H1 (cell line): ENCODE measurements at places on chromosomes 13 and 19. TPM values are rescaled to one million over a fixed set of nuclear protein-coding genes. Genes with fewer than 3 reads are reported as not detected.
A peak's percentile ranks its signal among the peaks of the same experiment; 100 is the strongest.

DNA sequence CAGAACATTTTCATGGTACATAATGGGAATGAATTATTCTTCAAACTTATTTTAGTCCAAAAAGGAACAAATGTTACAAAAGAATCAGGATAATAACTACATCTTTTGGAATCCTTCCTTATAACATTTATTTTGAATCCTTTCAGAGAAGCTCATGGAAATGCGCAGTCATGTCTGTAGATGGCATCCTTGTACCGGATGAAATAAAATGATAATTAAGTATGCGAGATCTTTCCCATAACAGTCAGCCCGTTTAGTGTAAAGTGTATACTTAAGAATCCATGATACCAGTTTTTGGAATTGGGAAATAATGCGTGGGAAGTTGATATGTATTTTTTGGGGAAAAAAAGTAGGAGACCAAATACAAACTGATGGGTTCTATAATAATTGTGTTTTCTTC lies 418.8 kb downstream of the GPC5 start:
- no peak for DNase-seq
- no peaks in the 10 kb centered on the region for H3K4me1 ChIP-seq
- H3K4me3 ChIP-seq = no peak overlapping the region
- H3K27me3 ChIP-seq = no peaks in the 10 kb centered on the region

DNA sequence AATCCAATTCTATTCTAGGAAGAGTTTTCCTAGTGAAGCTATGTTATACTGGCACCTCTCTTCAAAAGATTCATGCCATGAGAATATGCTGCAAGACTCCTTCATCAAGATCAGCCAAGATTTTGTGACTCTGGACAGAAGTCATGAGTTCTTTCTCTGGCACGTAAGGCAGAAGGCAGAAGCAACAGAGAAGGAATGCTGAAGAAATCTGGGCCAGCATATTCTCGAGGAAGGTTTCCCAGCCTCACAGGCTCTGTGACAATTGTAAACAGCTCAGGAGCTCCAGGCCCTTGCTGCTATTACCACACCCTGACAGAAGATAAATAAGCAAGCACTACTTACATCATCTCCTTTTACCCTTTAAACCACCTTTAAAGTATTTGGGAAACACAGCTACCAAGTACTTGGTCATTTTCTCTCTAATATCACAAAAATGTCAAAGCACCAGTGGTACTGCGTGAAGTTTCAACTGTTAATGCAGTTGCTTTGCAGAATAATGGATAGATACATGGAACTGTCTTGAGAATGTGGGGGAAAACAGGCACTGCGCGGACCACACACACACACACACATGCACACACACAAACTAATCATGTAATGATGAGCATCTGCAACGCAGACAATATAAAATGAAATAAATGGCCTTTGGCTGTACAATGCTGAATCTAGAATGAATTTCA lies 55.4 kb downstream of the INTS6 start:
- peaks cover 1% of the 10 kb centered on the region for H3K27me3 ChIP-seq
- H3K4me1 ChIP-seq = peaks cover 5% of the 10 kb centered on the region; the same call in 1 of the 2 replicates
- no peak overlapping the region for H3K4me3 ChIP-seq

DNA sequence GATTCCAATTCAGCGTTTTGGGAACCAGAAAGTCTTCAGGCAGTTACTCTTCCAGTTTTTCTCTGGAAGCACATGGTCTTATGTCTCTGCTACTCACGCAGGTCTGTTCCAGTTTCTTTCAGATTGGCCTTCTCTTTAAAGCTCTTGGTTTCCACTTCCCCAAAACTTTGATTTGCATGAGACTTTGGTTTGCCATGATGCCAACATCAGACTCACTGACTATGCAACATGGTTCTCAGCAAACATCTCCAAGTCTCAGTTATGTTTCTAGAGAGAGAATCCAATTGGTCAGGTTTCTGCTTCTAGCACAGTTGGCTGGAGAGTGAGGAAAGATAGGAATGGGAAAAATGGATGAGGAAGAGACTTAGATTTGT lies 3.1 kb downstream of the AKAP11 start:
- no peaks in the 10 kb centered on the region for H3K27me3 ChIP-seq
- no peak overlapping the region for H3K4me3 ChIP-seq
- no peaks in the 10 kb centered on the region for H3K36me3 ChIP-seq
- DNase-seq = no peak

- H3K36me3 ChIP-seq = no peaks in the 10 kb centered on the region
- peak overlapping the region; percentile 69 for H3K4me3 ChIP-seq
- no peaks in the 10 kb centered on the region for H3K27me3 ChIP-seq
- peaks cover 7% of the 10 kb centered on the region; the same call in 1 of the 2 replicates for H3K4me1 ChIP-seq
- no peak for DNase-seq
Observed at GRCh38 chr13:52454459-52454819, 839 bp upstream of the CKAP2 start.

DNA sequence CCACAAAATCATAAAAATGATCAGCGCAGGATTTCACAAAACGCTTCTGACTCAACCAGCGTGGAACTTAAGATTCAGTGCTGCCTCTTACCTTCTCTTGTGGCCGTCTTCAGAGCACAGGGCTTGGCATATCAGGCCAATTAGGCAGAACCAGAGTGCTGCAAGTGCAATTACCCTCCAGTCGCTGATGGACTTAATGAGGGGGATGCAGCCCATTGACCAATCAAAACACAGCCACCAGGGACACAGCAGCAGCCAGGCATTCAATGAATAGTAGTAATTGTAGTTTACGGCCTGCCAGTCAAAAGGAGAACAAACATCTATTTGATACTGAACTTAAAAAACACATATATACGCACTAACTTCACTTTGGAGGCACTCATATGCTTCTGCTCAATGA lies 38.2 kb downstream of the TMTC4 start:
- H3K36me3 ChIP-seq = 0 out of 2 replicates have a peak, but pooled peaks cover 2% of the 10 kb centered on the region
- H3K27ac ChIP-seq = no peak overlapping the region
- H3K27me3 ChIP-seq = no peaks in the 10 kb centered on the region
- H3K4me3 ChIP-seq = no peak overlapping the region
- no peak for DNase-seq

DNA sequence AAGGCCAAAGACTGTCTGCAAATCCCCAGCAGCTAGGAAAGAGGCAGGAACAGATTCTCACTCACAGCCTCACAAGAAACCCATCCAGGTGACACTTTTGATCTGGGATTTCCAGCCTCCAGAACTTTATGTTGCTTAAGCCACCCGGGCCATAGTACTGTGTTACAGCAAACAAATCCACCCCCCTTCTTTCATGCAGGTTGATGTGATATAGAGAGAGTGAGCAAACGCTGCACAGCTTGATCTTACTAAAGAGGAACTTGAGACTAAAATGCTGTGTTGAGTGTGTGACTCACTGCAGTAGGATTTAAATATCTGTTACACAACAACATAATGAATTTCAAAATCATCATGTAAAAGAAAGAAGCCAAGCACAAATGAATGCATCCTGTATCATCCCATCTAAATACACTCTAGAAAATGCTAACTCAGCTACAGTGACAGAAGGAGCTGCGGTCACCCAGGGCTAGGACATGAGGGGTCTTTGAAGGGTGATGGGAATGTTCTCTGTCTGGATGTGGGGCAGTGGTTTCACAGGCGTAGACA lies 32.2 kb downstream of the RCBTB2 start:
- no peak for DNase-seq
- H3K36me3 ChIP-seq = no peaks in the 10 kb centered on the region
- H3K4me3 ChIP-seq = no peak overlapping the region
- peaks cover 3% of the 10 kb centered on the region for H3K4me1 ChIP-seq

DNA sequence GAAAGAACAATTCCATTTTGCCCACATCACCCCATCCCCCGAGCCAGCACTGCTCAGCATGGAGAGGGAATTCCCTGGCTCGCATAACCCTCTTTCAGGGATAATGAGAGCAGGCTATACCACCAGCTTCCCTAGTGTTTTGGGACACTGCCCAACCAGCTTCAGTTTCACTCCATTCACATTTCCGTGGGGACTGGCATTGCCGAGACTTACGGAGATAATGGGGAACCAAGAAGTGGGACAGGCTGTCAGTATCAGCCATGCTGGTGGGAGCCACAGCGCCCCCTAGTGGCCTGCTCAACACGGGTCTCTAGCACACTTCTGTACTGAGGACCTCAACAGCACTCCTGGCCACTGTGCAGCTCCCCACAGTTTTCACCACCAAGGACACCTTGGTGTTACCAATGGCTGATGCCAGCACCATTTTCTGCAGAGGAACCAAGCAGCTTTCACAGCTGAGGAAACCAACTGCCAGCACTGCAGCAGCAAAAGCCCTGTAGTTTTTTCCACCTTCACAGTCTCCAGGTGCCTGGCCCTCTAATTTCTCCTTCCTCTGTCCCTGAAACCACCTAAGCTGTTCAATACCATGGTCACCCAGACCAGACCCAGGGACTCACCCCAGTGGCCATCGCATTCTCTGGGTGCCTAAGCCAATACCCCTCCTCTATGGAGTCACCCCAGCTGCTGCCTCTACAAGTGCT lies 23.7 kb downstream of the SLC6A16 start:
- H3K27ac ChIP-seq = no peak overlapping the region
- peak; percentile 95 for DNase-seq
- no peaks in the 10 kb centered on the region for H3K36me3 ChIP-seq
- H3K4me1 ChIP-seq = no peaks in the 10 kb centered on the region
- H3K4me3 ChIP-seq = no peak overlapping the region
- H3K27me3 ChIP-seq = no peaks in the 10 kb centered on the region

Gene ZNF814
- 90.7 and 90.9 TPM in 2 replicates for total RNA-seq

- no peak for DNase-seq
- H3K4me1 ChIP-seq = no peaks in the 10 kb centered on the region
- no peaks in the 10 kb centered on the region for H3K27me3 ChIP-seq
- H3K36me3 ChIP-seq = no peaks in the 10 kb centered on the region
Observed at GRCh38 chr13:37995092-37995491, 125.5 kb upstream of the TRPC4 start.

DNA sequence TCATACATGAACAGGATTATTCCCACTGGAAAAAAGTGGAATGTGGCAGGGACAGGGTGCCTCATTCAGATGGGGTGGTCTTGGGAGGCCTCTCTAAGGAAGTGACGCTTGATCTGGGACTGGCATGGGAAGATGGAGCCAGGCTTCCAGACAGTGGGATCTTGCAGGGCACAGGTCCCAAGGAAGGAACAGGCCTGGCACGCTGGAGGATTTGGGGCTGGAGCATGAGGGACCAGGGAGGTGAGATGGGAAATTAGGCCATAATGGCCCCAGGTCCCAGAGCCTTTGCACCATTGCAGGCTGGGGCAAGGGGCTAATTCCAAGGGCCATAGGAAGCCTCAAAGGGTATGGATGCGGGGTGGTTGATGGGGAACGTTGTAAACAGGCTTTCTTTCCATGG lies 9.2 kb downstream of the ZNF536 start:
- no peaks in the 10 kb centered on the region for H3K36me3 ChIP-seq
- DNase-seq = no peak
- no peaks in the 10 kb centered on the region for H3K4me1 ChIP-seq
- no peak overlapping the region for H3K4me3 ChIP-seq
- no peak overlapping the region for H3K27ac ChIP-seq

Gene NALCN
- total RNA-seq = 0.54 TPM in 2 replicates

DNA sequence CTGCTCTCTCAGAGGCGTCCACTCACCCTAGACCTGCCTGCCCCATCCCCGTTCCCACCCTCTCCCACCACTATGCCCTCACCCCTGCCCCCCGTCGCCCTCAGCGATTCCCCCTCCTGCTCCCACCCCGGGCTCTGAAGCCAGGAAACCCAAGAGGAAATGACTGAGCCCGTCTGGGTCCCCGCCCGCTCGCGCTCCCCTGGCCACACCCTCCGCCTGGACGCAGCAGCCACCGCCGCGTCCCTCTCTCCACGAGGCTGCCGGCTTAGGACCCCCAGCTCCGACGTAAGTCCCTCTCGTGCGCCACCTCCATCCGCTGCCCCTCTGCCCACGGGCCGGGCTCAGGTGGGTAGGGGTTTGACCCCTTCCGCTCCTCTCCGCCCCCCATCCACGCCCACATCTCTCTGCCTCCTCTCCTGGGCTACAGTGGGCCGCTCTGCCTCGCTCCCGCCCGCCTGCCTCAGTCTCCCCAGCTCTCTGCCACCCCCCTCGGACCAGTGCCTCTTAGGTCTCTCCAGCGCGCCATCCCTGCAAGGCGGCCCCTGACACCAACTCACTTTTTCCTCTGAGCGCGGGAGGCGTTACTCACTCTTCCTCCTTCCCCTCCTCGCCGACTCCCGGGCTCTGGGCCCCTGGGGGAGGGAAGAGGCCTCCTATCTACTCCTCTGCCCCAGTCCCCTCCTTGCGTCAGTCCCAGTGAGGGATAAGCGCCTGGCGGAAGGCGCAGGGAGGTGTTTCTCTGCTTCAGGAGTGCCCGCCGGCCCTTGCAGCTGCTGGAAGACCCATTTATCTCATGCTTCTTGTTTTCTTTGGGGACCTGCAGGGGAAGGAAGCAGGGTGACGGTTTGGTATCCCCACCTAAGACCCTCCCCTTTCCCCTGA lies at the start of gene FXYD5:
Gene FXYD5 (plus strand): TSS at position 211 of the 882 bp plus-strand sequence. CDS start 816 bp downstream, outside the sequence.
- peaks cover 23% of the 10 kb centered on the region for H3K4me1 ChIP-seq
- H3K27me3 ChIP-seq = peaks cover 5% of the 10 kb centered on the region
- H3K27ac ChIP-seq = peak within 1 kb of the TSS; percentile 21; the same call in 1 of the 2 replicates
- peaks cover 3% of the 10 kb centered on the region; the same call in 1 of the 2 replicates for H3K36me3 ChIP-seq
- H3K4me3 ChIP-seq = peak within 1 kb of the TSS; percentile 76

Gene NCR1
- 4.6 and 5.1 TPM in 2 replicates for total RNA-seq

DNA sequence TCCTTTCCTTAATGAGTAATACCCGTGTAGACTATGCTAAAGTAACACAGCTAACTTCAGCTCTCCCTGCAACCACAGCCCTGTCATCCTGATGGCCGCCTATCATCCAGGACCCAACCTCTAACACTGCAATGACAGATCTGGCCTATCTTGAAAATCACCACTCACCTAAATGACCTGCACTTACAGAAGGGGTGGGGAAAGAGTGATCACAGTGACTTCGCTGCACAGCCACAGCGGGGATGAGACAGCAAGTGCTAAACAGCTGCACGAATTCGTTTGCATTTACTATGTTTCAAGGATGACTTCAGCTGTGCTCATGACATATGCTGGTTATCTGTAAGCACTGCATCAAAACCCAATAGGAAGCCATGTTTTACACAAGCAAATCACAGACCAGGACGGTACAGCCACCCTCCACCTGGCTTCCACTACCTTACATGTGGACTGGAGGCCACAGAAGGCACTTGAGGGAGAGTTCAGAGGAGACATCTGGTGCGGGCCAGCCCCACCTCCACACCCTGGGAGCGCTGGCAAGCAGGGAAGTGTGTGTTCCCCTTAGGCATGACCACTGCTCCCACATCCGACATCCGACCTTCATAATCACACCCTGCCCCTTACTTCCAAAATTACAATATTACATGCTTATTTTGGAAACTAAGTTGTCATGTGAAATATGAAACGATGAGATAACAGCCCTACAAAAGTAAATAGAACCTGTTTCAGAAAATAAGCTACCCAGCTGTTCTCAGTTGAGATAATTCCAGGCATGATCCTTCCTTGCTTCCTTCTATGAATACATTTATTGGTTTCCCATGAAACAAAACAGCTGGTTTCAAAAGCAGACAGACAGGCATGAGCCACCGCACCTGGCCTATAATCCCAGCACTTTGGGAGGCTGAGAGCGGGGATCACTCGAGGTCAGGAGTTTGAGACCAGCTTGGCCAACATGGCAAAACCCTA lies 95.7 kb downstream of the STK24 start:
- H3K36me3 ChIP-seq = no peaks in the 10 kb centered on the region
- peaks cover 58% of the 10 kb centered on the region for H3K4me1 ChIP-seq
- DNase-seq = no peak
- no peak overlapping the region for H3K4me3 ChIP-seq
- H3K27me3 ChIP-seq = no peaks in the 10 kb centered on the region
